ENCODE measurements at places on chromosomes 6 and 20. TPM values are rescaled to one million over a fixed set of nuclear protein-coding genes. Genes with fewer than 3 reads are reported as not detected.

DNA sequence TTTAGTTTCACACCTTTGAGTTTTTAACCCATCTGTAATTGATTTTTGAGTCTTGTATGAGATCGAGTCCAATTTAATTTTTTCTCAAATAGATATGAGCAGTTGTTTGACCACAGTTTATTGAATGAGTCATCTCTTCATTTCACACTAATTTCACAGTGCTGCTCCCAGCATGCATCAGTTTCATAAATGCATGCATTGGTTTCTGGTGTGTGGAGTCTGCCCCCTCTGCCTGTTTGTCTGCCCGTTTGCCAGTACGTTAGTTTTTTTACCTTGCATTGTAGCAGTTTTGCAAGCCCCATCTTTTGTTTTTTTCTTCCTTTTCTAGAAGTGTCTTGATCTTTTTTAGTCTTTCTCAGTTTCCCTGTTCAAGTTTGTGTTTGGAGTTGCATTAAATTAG is 11.9 kb downstream of the SLX4IP start:
- no peak for DNase-seq

DNA sequence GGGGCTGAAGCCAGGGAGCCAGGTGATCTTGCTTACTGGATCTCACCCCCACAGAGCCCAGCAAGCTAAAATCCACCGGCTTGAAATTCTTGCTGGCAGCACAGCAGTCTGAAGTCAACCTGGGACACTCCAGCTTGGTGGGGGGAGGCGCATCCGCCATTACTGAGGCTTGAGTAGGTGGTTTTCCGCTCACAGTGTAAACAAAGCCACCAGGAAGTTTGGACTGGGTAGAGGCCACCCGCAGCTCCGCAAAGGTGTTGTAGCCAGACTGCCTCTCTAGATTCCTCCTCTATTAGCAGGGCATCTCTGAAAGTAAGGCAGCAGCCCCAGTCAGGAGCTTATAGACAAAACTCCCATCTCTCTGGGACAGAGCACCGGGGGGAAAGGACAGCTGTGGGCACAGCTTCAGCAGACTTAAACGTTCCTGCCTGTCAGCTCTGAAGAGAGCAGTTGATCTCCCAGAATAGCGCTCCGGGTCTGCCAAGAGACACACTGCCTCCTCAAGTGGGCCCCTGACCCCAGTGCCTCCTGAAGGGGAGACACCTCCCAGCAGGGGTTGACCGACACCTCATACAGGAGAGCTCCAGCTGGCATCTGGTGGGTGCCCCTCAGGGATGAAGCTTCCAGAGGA is 206.3 kb upstream of the KHDRBS2 start:
- DNase-seq: no peak

- DNase-seq: no peak
Observed at GRCh38 chr6:83417880-83418663, 12.8 kb downstream of the ME1 start.

GRCh38 chr20:54320148-54320607 is 112.3 kb downstream of the PFDN4 start:
- no peak for DNase-seq

GRCh38 chr20:30892541-30893345 is 364.7 kb upstream of the DEFB115 start:
- DNase-seq: no peak

DNA sequence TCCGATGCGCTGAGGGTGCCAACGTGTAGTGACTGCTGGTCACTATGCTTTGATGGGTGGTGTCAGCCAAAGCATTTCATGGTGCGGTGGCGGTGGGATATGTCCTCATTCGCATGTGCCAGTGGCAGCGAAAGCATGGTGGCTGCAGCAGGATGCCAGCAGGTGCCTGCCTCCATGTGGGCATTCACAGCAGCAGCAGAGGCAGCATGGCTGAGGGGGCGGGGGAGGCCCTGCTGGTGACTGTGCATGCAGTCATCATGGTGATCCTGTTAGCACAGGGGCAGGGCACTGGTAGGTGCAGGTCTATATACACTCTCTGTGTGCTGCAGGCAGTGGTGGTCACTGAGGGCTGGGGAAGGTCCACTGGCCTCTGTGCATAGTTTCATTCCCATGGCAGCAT is 22.0 kb downstream of the FIG4 start:
- DNase-seq: no peak

- DNase-seq: peak; percentile 18
Observed at GRCh38 chr6:119226089-119226488, 123.5 kb downstream of the MAN1A1 start.

- DNase-seq: no peak
Observed at GRCh38 chr6:148177589-148178233, 164.9 kb upstream of the SASH1 start.

DNA sequence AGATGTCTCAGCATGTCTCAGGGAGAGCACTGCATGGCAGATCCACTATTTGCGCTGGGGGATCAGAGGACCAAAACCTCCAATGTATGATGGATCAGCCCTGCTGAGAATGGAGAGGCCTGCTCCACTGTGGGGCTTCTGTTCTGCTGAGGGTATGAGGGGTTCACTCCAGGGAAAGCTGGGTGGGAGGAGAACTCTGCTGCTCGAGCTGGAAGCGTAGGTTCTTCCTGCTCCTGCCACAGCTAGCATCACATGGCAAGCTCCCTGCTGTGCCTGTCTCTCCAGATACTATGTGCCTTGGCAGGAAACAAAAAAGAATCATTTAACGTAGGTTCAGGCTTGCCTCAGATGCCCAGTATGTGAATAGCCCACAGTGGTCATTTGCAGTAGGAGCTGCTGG is 105.8 kb downstream of the EPM2A start:
- no peak for DNase-seq

DNA sequence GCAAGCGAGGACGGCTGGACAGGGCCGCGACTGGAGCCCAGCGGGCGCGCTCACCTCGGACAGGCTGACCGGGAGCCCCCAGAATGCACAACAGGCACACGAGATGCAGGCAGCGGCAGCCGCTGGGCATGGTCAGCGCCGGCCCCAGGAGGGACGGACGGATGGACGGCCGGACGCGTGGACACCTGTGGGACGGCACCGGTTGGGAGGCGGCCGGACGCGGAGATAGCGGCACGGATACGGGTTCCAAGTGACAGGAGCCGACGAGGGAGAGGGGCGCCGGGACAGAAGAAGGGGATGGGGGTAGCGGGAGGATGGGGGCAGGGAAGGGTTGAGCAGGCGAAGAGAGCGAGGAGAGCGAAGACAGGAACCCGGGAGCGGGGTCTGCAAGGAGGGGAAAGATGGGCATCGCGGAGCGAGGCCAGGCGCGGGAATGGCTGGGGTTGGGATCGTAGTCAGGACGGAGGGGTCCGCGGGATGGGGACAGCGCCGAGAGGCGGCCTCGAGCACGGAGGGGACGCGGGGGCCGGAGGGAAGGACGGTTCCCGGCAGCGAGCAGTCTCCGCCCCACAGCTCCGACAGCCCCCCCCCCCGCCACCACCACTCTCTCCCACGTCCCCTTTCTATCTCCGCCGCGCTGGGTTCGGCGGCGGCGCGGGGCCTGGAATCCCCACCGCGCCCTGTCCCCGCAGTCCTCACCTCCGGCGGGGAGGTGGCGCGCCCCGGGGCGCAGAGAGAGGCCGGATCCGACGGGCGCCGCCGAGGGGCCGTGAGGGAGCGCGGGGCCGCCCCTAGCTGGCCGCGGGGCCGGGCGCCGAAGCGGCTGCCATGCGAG is 435 bp downstream of the DLK2 start:
- no peak for DNase-seq

GRCh38 chr6:46816626-46817025 is 23.4 kb downstream of the MEP1A start:
- no peak for DNase-seq

DNA sequence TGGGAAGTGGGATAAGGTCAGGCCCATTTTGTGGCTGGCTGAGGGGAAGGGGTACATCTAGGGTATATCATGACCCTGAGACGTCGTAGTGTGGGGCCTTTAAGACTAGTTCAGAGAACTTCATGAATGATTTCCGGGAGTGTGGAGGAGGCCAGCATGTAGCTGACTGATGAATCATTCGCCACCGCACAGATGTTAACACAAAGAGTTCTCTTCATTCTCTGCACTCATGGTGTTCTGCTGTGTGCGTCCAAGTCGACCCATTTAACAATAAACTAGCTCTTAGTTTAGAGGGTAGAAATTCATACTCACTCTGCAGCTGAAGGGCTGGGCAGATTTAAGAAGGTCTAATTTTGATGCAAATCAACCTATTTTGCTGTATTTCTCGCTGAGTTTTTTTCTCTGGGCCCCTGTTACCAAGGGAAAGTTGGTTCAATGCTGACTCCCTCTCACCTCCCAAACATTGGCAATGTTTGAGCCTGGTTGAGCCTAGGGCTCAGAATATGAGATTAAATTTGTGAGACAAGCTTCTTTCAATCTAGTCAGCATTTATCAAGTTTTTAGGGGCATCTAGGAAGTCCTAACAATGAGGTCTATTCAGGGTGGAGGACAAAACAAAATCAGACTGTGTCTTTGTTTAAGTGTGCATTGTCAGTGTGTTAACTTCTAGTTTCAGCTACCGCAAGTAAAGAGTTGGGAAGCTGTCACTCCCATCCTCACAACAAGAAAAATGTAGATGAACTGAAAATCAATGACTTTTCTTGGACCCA is 106.8 kb upstream of the CBLN4 start:
- DNase-seq: no peak

DNA sequence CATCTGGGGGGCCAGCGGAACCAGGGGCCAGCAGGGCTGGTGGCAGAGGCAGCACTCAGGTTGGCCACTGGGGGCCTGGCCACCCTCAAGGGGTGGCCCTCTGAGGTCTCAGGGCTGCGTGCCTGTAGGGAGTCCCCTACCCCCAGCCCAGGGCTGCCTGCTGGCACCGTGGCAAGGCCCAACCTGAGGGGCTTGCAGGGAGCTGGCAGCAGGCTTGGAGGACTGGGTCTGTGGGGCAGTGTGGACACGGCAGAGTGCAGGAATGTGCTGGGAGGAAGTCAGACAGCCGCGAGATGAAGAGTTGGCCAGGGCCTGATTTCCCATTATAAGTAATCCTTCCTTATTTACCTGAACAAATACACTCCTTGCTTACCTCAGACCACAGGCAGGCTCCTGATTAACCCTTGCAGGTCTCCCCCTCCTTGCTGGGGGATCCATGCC is at the start of gene SPDEF:
TSS of gene SPDEF (minus strand) at position 299 of the 441 bp plus-strand sequence. CDS start 11,874 bp downstream, outside the sequence.
- no peak for DNase-seq

GRCh38 chr6:151209071-151209831 is 30.5 kb upstream of the AKAP12 start:
- peak; percentile 7 for DNase-seq

DNA sequence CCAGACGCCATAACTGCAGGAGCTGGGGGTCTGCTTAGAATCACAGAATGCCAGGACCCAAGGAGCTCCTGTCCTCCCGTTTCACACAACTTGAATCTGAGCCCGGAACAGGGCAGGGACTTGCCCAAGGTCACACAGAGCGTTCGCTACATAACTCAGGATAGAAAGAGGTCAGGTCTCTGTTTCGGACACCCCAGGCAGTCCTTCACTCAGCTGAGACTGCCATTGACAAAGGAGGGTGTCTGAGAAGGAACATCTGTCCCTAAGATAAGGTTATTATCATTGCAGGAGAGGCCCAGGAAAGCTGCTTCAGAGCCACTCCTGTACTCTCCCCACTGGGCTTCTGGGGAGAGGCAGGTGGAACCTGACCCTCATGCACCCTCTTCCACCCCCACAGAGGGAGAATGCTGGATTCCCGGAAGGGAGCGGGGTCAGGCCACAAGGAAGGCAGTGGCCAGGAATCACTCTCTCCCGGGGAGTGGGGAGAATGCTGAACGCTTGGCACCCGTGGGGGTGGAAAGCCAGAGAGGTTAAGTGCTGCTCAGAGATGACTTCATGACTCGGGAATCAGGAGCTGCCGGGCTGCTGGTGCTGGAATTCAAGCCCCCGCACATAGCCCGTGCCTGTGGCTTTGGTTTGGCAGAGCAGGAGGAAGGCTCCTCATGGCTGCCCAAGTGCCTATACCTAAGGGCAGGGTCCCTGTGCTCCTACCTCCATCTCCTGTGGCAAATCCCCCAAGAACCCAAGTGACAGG is 10.7 kb downstream of the SDC4 start:
- DNase-seq: no peak

The NT5E gene
- 145 TPM for total RNA-seq

The MCHR2 gene
- not detected for total RNA-seq

The FAXC gene
- 7.2 TPM for total RNA-seq

The GPLD1 gene
- 0.51 TPM for total RNA-seq

The NNAT gene
- 65.2 TPM for total RNA-seq

The POLR3F gene
- 6.8 TPM for total RNA-seq

The SYNE1 gene
- total RNA-seq: 17.4 TPM
